ENCODE measurements at places on chromosomes 13 and 19. TPM values are rescaled to one million over a fixed set of nuclear protein-coding genes. Genes with fewer than 3 reads are reported as not detected.

HIPK4 gene
- total RNA-seq, result not detected

ELSPBP1 gene
- not detected for total RNA-seq

ATP12A gene
- total RNA-seq, result not detected

POLR1D gene
- total RNA-seq, result 70.3 TPM

GJB6 gene
- not detected for total RNA-seq

FGF22 gene
- total RNA-seq, result not detected

PSG6 gene
- total RNA-seq, result 1.0 TPM

ADAMTS10 gene
- 1.8 TPM for total RNA-seq

ZNF256 gene
- total RNA-seq, result 3.9 TPM

GARIN5A gene
- total RNA-seq, result 1.5 TPM

SYDE1 gene
- 91.4 TPM for total RNA-seq

DNA sequence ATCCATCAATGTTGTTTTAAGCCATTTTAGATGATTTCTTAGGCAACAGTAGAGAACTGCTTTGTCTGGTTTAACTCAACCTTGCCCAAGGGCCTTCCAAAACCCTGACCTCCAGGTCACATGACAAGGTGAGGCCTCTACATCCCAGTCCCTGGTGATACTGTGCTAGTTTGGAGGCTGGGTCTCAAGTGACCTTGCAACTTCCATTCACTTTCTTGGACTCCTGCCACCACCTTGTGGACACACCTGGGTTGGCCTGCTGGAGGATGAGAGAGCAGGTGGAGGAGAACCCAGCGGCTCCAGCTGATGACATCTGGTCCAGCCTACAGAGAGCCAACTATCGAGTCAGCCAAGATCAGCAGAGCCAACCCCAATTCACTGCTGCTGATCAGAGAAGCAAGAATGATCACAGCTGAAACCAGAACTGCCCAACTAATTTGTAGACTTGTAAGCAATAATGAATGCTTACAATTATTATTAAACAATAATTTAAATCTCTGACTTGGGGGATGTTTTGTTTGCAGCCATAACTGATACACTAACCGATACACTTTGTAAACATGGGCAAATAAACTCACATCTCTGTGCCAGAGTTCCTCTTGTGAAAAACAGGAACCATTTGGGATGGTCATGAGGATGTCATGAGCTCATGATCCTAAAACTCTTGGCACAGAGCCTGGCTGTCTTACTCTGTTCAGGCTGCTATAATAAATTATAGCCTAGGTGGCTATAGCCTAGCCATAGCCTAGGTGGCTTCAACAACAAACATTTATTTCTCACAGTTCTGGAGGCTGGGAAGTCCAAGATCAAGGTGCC lies 11.5 kb downstream of the FAM187B start:
- H3K27me3 ChIP-seq, result peaks cover 14% of the 10 kb centered on the region
- no peak for DNase-seq
- no peak overlapping the region for H3K27ac ChIP-seq
- H3K4me1 ChIP-seq, result peaks cover 19% of the 10 kb centered on the region

DNA sequence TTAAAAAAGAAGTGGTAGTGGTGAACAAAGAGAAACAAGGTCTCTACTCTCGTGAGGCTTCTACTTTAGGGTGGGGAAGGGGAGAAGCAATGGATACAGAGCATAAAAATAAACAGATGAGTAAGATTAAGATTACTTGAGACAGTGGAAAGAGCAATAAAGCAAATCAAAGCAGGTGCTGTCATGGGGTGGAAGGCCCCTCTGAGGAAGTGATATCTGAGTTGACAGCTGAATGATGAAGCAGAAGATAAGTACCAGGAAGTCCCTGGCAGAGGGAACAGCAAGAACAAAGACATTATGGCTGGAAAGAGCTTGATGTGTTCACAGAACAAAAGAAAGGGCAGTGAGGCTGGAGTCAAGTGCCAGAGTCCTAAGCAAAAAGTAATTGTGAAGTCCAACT lies 221.8 kb downstream of the ENOX1 start:
- H3K27ac ChIP-seq, result no peak overlapping the region
- no peak overlapping the region for H3K4me3 ChIP-seq
- H3K27me3 ChIP-seq, result no peaks in the 10 kb centered on the region
- no peak for DNase-seq
- peaks cover 8% of the 10 kb centered on the region for H3K4me1 ChIP-seq

- no peaks in the 10 kb centered on the region for H3K36me3 ChIP-seq
- no peaks in the 10 kb centered on the region for H3K4me1 ChIP-seq
- no peak overlapping the region for H3K27ac ChIP-seq
- DNase-seq, result no peak
- peaks cover 9% of the 10 kb centered on the region for H3K27me3 ChIP-seq
Observed at GRCh38 chr13:50721672-50721992, 121.9 kb downstream of the DLEU7 start.

- no peaks in the 10 kb centered on the region for H3K27me3 ChIP-seq
- H3K4me1 ChIP-seq, result no peaks in the 10 kb centered on the region
- no peak overlapping the region for H3K4me3 ChIP-seq
- H3K36me3 ChIP-seq, result no peaks in the 10 kb centered on the region
Observed at GRCh38 chr13:79196366-79196765, 209.7 kb downstream of the RBM26 start.

- H3K27ac ChIP-seq, result peak overlapping the region; percentile 99
- peaks cover 55% of the 10 kb centered on the region for H3K4me1 ChIP-seq
- peaks cover 4% of the 10 kb centered on the region for H3K36me3 ChIP-seq
- H3K4me3 ChIP-seq, result peak overlapping the region; percentile 76
- H3K27me3 ChIP-seq, result peaks cover under 1% of the 10 kb centered on the region
Observed at GRCh38 chr19:11138601-11139300, 16.8 kb downstream of the SPC24 start.

GRCh38 chr13:80989241-80989640 lies 648.3 kb upstream of the SPRY2 start:
- DNase-seq, result no peak
- H3K4me1 ChIP-seq, result no peaks in the 10 kb centered on the region
- no peaks in the 10 kb centered on the region for H3K36me3 ChIP-seq
- H3K27me3 ChIP-seq, result peaks cover 5% of the 10 kb centered on the region

GRCh38 chr13:43911278-43911677 lies 31.6 kb downstream of the LACC1 start:
- no peak overlapping the region for H3K27ac ChIP-seq
- H3K4me3 ChIP-seq, result no peak overlapping the region
- DNase-seq, result no peak

DNA sequence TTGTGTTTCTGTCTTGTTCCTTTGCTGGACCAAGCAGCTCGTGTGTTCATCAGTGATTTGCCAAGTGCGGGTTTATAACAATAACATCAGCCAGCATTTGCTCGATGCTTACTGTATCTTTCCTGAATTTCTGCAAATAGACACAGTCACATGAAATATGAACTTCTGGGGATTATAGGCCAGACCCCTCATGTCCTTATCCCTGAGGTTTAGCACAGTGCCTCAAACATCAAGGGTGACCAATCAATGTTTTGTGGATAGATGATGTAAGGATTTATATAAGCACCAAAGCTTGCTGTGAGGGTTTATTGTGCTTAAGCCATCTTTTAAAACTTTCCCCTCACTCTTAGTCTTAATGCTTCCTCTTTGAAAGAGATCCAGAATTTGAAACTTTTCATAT lies 323.9 kb downstream of the SLC7A1 start:
- no peak overlapping the region for H3K27ac ChIP-seq
- H3K4me1 ChIP-seq, result no peaks in the 10 kb centered on the region
- peaks cover 17% of the 10 kb centered on the region for H3K27me3 ChIP-seq
- H3K36me3 ChIP-seq, result no peaks in the 10 kb centered on the region
- no peak overlapping the region for H3K4me3 ChIP-seq

DNA sequence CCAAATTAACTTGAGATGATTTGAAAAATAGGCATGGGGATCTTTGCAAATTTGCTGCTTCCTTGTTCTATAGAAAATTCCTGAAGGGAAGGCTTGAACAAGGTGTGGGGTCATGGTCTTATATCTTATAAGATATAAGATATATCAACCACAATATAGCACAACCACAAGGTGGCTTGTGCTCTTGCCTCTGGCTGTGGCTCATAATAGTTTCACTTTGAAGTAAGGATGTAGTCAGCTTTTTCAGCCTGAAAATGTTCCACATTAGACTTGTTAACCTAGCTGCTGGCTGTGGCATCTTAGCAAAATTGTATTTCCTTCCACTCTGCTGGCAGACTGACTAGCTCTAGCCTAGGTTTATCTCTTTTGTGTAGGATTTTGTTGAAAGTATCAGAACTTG lies 169.7 kb downstream of the KLF5 start:
- no peaks in the 10 kb centered on the region for H3K36me3 ChIP-seq
- H3K4me1 ChIP-seq, result peaks cover 52% of the 10 kb centered on the region
- H3K27ac ChIP-seq, result no peak overlapping the region
- no peaks in the 10 kb centered on the region for H3K27me3 ChIP-seq
- DNase-seq, result peak; percentile 34

GRCh38 chr13:113451951-113452421 lies 1.3 kb downstream of the ADPRHL1 start:
- H3K4me3 ChIP-seq, result no peak overlapping the region
- peaks cover 28% of the 10 kb centered on the region for H3K36me3 ChIP-seq
- H3K27me3 ChIP-seq, result peaks cover 2% of the 10 kb centered on the region
- DNase-seq, result no peak

- H3K4me3 ChIP-seq, result no peak overlapping the region
- no peaks in the 10 kb centered on the region for H3K4me1 ChIP-seq
- H3K27ac ChIP-seq, result no peak overlapping the region
- no peak for DNase-seq
- H3K27me3 ChIP-seq, result no peaks in the 10 kb centered on the region
- H3K36me3 ChIP-seq, result no peaks in the 10 kb centered on the region
Observed at GRCh38 chr13:25778365-25778764, 273.5 kb downstream of the SHISA2 start.

Data from HFFc6 (cell line).